ENCODE measurements at places on chromosomes 5 and 9. TPM values are rescaled to one million over a fixed set of nuclear protein-coding genes. Genes with fewer than 3 reads are reported as not detected.

Gene HTR4
- not detected for total RNA-seq

DNA sequence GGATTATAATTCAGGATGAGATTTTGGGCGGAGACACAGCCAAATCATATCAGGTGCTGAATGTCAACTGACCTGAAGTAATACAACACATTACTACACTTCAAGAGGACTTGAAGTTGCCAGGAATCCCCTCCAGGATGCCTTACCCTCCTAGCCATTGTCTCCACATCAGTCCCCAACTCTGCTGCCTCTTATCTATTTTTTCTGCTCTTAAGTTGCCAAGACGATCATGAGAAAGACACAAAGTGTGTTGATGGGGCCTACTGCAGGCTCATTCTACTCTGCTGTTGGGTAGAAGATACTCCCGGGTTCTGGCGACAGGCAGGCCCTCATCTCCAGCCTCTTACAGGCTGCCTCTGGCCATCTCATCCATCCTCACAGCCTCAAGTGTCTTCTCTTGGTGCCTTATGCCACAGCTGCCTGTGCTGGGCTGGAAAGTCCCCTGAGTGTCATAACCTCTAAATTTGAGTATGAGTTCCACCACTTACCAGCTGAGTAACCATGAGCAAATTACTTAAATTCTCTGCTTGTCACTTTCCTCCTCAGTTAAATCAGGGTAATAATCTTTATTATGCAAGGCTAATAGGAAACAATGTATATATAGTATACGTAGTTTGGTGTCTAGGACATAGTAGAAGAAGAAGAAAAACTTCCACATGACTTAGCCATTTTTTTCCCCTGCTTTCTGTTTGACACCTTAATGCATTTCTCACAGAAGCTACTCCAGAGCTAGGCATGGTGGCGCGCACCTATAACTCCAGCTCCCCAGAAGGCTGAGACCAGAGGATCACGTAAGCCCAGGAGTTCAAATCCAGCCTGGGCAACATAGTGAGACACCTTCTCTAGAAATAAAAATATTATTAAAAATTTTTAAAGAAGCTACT, 73.0 kb upstream of the SNX2 start:
- DNase-seq, result no peak

DNA sequence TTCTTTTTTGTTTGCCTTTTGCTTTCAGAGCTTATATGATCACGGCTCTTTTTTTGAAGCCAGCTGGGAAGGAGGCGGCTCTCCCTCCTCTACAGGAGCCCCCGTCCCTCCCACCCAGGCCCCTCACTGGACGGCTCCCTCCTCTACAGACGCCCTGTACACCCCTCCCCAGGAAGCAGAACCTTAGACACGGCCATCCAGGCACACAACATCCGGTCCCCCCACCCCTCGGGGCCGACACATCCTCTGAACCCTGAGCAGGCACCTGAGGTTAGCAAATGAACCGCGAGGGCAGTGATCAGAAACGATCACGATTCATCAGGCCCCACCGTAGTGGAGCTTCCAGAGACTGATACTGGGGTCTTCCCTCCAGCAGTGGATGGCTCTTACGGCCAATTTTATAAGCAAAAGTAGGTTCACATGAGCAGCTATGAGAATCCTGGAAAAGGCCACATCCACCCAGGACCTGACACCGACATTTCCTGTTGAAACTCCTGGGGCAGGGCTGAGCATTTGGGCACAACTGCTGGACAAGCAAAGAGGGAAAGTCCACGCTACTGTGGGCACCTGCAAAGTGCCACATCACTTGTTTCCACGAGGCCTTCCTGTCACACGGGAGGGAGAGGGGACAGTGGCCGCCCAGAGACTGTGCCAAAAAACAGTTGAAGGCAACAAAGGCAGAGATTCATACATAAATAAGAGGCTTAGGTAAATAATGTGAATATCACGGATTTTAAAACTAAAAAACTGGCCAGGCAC, 78.9 kb downstream of the SEMA4D start:
- DNase-seq, result peak; percentile 92

DNA sequence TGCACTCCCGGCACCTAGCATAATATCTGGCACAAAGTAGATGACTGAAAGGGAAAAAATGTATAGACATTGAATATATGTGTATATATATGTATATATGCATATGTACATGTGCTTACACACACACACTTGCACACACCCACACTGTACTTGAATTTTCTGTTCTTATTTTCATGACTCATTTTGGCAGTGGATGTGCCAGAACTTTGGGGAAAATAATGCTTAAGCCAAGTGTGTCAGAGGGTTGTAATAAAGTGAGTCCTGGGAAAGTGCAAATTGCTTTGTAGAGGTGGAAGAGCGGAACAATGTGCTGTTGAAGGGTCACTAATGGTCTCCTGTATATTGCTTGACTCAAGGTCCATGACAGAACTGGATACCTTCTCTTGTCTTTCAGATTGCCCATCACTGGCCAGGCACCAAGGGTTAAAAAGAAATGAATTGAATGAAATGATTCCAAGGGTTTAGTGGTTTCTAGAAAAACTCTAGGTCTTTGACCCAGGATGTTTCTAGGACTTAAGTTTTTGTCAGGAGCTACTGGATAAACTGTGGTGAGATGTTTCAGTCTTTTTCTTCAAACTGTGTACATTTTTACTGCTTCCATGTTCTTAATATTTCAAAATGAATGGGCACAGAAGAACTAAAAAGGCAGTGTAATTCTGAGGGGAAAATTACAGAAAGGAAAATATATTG, 129.9 kb upstream of the MOCS2 start:
- DNase-seq, result no peak

GRCh38 chr9:26310294-26310693, 582.3 kb downstream of the CAAP1 start:
- no peak for DNase-seq

GRCh38 chr5:80916676-80917075, 43.5 kb upstream of the RASGRF2 start:
- DNase-seq, result no peak

GRCh38 chr9:134004881-134005280, 12.8 kb upstream of the VAV2 start:
- DNase-seq, result no peak

DNA sequence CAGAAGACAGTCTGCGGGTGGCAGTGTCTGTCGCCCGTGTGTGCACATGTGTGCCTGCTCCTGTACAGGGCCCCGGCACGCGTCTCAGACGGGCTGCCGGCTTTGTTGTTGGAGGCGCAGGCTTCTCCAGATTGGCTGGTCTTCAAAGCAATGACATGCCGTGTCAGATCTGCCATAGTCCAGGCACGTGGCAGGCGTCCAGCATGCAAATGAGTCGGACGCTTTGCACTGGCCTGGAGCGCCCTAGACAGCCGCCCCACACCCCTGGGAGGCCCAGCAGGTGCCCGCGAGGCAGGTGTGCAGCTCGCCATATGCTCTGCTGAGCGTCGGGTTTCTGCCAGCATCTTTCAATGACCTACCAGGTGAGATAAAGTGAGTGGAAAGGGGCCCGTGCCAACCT, 71.5 kb downstream of the GADD45G start:
- no peak for DNase-seq

GRCh38 chr5:17269201-17269600, 51.8 kb downstream of the BASP1 start:
- no peak for DNase-seq

Gene ANKRD18A
- total RNA-seq, result 4.5 TPM

Measured in activated CD4-positive, alpha-beta T cell treated with anti-CD3 and anti-CD28 coated beads, Interleukin-2, amount 10 ng/mL, durations not matched to agents 24 days and 14 days (primary cell).